Activated T-cell treated with anti-CD3 and anti-CD28 coated beads for 24 hours (primary cell): ENCODE measurements at places on chromosomes 12 and 14.

- no peak for DNase-seq
These were observed 363.8 kb downstream of the FUT8 start for GRCh38 chr14:65776193-65776852.

DNA sequence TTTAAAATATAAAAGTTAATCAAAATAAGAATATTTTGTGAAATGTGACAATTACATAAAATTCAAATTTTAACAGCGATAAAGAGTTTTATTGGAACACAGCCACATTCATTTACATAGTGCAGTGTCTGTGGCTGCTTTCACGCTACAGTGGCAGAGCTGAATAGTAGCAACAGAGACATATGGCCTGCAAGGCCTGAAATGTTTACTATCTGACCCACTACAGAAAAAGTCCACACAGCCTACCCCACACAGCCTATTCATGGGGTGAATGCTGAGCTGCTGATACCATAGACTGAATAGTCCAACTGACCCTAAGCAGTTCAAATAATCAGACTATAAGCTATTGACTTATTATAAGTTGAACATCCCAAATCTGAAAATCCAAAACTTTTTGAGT is 13.2 kb downstream of the GNS start:
- DNase-seq, result no peak

GRCh38 chr14:95815226-95815690 is 61.4 kb upstream of the TUNAR start:
- DNase-seq, result no peak

DNA sequence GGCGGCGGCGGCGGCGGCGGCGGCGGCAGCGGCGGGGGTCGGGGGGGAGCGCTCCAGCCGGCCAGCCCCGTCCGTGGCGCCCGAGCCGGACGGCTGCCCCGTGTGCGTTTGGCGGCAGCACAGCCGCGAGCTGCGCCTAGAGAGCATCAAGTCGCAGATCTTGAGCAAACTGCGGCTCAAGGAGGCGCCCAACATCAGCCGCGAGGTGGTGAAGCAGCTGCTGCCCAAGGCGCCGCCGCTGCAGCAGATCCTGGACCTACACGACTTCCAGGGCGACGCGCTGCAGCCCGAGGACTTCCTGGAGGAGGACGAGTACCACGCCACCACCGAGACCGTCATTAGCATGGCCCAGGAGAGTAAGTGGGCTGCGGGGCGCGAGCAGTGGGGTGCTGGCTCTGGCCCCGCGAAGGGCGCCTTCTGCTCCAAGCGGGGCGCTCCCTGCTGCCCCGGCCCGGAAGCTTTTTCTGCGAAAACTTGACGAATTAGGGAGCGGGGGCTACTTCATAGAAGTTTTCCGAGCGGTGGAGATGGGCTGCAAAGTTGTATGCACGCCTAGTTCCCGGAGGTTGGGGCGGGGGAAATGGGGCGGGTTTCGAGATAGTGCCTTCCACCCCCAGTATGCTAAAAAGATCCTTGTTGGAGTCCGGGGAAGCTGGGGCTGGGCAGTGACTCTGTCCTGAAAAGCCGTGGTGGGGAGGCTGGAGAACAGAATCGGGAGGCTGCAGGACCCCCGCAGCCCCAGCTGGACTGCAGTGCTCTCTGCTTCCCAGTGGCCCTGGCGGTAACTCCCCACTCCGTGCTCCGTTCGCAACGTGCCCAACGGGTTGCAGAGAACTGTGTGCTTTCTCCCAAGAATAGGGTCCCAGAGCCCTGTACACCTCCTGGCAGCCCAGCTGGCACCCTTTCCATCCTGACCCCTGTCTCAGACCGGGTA is 751 bp downstream of the GDF11 start:
- no peak for DNase-seq

DNA sequence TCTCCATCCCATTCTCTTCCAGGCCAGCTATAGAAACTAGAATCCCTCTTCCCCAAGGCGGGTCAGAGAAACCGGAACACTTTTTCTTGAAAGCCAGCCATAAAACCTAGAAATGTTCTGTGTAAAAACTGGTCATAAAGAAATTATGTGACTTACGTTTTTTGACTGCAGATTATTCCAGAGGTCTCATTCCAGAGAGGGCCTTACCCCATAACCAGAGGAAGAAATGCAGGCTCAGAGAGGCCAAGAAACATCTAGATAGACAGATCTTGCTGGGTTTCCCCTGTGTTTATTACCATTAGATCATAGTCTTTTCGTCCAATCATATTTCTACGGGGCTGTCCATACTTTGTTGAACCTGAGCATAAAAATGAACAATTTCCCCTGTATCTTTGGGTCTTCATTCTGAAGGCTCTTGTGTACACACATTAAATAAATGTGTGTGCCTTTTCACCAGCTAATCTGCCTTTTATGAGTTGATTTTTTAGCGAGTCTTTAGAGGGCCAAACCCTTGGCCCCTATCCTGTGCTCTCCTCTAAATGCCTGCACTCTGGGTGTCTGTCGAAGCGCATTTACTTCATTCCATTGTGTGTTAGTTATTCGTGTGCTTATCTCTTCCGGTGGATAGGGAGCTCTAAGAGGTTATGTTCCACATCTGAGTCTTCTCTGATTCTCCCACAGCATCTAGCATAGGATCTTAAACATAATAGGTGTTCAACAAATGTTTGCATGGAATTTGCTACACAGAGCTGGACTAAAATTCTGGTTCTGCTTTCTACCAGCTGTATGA is 163.0 kb downstream of the ADCK1 start:
- DNase-seq, result no peak
